ENCODE measurements at places on chromosomes 6 and 20. TPM values are rescaled to one million over a fixed set of nuclear protein-coding genes. Genes with fewer than 3 reads are reported as not detected.

SFT2D1 gene
- total RNA-seq: 101 TPM

RFX6 gene
- not detected for total RNA-seq

DNA sequence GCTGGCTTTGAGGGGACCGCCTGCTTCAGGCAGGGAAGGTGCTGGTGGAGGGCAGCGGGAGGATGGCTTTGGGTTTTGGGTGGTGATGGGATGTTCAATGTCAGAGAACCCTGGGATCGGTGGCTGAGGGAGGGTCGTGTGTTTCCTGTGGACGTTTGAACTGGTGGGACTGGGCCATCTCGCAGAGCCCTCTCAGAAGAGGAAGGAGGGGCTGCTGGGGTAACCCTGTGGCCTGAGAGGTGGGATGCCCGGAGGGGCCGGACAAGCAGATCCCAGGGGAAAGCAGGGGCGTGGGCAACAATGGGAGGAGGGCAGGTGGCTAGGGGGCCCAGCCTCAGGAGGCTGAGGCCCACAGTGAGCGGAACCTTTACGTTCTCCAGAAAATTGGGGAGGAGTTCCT, 34.9 kb downstream of the PYGB start:
- no peak for DNase-seq

GRCh38 chr20:11001764-11002540, 328.2 kb upstream of the JAG1 start:
- DNase-seq: peak; percentile 95

GRCh38 chr20:48765359-48765758, 62.4 kb downstream of the PREX1 start:
- no peak for DNase-seq

DNA sequence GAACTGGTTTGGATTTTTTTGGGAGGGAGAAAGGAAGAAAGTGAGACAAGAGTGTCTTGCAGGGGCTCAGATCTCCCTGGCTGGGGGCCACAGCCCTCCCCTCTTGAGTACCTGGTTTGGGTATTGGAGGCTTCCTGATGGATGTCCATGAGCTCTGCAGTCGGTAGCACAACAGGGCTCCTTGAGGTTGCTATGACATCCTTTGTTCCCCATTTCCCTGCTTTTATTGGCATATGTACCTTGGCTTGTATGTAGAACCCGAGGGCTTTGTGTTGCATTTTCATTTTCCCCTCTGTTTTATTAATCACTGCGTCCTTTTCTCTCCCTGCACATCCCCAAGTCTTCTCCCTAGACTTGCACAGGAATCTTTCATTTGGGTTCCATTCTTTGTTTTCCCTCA, 355.5 kb upstream of the TSHZ2 start:
- no peak for DNase-seq

- DNase-seq: no peak
Observed at GRCh38 chr20:19565736-19566135, 192.3 kb upstream of the RIN2 start.

DNA sequence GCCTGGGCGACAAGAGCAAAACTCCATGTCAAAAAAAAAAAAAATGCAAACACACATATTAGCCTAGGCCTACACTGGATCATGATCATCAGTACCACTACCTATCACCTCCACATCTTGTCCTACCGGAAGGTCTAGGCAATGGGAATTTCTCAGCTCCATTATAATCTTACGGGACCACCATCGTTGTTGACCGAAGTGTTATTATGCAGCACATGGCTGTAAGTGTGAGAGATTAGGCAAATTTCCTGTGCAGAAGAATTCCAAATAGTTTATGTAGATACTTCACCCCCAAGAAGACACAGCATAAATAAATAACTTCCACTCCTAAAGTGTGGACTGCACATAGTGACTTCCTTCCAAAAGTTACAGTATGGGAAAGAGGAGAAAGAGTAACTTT, 16.8 kb upstream of the KIAA1755 start:
- DNase-seq: peak; percentile 89
